Epithelial cell of umbilical artery (primary cell): ENCODE measurements at places on chromosomes 13 and 19. TPM values are rescaled to one million over a fixed set of nuclear protein-coding genes. Genes with fewer than 3 reads are reported as not detected.

Gene S1PR2
- 0.61 and 0.65 TPM in 2 replicates for total RNA-seq

Gene WDR88
- not detected in 2 replicates for total RNA-seq

Gene ATP4B
- not detected in 2 replicates for total RNA-seq

Gene ZNF208
- not detected in 2 replicates for total RNA-seq

Gene ANO8
- total RNA-seq, result 3.6 and 3.8 TPM in 2 replicates

Gene GNG7
- total RNA-seq, result 0.32 TPM in 1 of 2 replicates, not detected in the other

Gene F10
- total RNA-seq, result not detected in 2 replicates

Gene ZNF439
- total RNA-seq, result under 0.01 and 0.15 TPM in 2 replicates

Gene NLRP11
- total RNA-seq, result not detected in 2 replicates

Gene CGB3
- not detected in 2 replicates for total RNA-seq

Gene HIPK4
- total RNA-seq, result under 0.01 TPM in 1 of 2 replicates, not detected in the other
